Cortex of kidney (tissue), 1 donor: ENCODE measurements at places on chromosomes 2 and 18.

GRCh38 chr2:234773764-234774409 lies 177.9 kb upstream of the SH3BP4 start:
- DNase-seq: no peak

DNA sequence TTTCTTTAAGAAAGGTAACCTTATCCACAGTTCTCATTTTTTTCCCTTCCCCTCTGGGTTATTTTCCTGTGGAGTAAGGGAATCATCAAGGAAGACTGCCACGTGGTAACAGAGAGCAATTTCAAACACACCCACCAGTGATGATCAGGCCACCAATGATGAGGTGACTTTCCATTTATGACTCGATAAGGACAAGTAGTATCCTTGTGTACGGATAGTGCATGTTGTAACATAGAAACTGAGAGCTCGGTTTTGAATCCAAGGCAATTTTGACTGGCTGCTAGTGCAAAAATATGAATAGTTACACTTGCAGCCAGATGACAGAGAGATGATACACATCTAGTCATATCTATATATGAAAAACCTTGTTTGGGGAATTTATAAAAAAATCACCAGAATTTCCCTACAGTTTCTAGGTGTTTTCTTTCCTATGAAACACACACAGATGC lies 143.6 kb upstream of the TCF4 start:
- no peak for DNase-seq

GRCh38 chr2:74714691-74715080 lies 60.6 kb downstream of the SEMA4F start:
- DNase-seq: no peak

GRCh38 chr18:56298935-56299334 lies 339.5 kb downstream of the TXNL1 start:
- no peak for DNase-seq

DNA sequence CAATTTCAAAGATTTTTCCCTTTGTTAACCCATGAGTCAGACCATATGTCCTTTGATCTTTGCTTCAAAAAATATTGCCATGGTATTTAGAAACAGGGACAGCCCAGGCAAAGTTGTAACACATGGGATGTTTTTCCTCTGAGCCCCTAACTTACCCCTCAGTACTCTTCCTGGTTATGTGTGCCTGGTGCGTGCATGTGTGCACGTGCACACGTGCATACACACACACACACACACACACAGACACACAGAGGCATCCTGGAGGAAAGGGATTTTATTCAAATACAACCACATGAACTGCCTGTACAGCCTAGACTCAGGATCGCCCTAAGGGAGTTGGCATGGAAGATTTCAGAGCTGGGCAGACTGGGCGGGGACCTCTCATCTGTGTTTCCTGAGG lies 5.1 kb downstream of the AFF3 start:
- DNase-seq: no peak

DNA sequence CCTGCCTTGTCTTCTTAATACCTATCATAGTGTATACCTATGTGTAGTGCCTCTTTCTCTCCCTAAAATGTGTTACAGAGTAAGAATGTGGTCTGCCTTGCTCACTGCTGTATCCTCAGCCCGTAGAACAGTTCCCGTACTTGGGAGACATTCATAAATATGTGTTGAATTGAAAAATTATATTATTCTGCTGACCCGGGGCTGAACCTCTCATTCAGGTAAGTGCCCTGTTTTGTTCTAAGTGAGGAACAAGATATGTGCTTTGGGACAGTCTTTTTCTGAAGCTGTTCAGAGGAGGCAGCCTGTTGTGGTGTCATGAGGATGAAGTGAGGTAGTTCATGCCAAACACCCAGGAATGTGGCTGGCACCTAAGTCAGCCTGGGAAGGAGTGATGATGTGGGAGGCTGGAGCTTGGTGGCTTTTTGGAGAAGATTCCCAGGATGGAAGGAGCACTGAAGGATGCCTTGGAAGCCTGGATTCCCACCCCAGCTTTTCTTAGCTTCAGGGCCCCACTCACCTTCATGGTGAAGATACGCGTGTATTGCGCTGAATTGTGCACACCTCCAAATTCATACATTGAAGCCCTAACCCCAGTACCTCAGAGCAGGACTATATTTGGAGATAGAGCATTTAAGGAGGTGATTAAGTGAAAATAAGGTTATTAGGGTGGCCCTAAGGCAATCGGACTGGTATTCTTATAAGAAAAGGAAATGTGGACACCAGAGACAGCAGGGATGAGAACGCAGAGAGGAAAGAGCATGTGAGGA lies 166.3 kb downstream of the DDX1 start:
- no peak for DNase-seq

GRCh38 chr2:182187130-182187529 lies 201.5 kb downstream of the PPP1R1C start:
- no peak for DNase-seq

DNA sequence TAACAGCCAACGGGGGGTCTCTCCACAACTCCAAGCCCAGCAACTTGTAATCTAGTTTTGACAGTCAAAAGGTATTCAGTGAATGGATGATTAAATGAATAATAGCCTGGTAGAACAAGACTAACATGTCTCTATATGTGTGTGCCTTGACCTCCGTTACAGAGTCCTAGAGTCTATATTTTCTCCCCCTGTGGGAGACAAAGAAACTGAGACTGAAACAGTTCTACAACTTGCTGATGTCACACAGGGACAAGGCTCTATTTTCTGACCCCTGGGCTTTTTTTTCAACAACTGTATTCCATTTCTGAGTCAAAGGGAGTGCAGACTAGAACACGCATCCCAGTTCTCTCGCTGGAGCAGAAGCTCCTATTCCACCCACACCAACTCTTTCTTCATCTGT lies 223.6 kb upstream of the AGAP1 start:
- DNase-seq: no peak

GRCh38 chr2:189124175-189124574 lies 55.4 kb downstream of the COL5A2 start:
- no peak for DNase-seq

DNA sequence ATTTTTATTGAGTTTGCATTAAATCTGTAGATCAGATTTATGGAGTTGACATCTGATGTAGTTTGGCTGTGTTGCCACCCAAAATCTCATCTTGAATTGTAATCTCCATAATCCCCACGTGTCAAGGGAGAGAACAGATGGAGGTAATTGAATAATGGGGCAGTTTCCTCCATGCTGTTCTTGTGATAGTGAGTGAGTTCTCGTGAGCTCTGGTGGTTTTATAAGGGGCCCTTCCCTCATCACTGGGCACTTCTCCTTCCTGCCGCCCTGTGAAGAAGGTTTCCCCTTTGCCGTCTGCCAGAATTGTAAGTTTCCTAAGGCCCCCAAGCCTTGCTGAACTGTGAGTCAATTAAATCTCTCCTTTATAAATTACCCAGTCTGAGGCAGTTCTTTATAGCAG lies 32.2 kb downstream of the ZC3H15 start:
- no peak for DNase-seq

- DNase-seq: no peak
These were observed 1653.3 kb upstream of the TMEFF2 start for GRCh38 chr2:193847991-193848390.

DNA sequence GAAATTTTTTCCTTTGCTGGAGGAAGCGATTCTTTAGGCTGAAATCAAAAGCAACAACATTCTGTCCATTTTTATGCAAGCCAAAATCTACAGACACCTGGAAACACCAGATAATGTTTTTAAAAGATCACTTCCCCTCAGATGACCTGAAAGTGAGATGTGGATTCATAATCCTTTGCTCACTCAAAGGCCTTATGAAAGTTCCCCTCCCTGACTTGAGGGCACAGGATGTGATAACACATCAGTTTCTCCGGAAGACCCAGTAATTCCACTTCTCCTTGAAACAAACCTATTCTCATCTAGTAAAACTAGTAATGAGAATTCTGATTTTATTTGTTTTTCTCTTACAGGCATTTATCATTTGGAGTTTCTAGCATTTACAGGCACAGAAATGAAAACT lies 218.3 kb upstream of the RND3 start:
- no peak for DNase-seq

GRCh38 chr18:76914314-76914713 lies 92.0 kb downstream of the ZNF236 start:
- DNase-seq: no peak

DNA sequence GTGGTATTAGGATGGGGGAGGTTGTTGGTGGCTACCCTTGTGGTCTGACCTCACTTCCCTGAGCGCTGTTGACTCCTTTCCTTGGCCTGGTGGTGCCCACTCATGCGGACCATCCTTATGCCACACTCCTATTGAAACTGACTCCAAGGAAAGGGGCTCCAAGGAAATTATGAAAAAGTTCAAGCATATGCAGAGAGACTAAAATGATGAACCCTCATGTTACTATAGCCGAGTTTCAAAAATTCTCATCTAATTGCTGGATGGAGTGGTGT lies 96.2 kb upstream of the STPG4 start:
- no peak for DNase-seq

DNA sequence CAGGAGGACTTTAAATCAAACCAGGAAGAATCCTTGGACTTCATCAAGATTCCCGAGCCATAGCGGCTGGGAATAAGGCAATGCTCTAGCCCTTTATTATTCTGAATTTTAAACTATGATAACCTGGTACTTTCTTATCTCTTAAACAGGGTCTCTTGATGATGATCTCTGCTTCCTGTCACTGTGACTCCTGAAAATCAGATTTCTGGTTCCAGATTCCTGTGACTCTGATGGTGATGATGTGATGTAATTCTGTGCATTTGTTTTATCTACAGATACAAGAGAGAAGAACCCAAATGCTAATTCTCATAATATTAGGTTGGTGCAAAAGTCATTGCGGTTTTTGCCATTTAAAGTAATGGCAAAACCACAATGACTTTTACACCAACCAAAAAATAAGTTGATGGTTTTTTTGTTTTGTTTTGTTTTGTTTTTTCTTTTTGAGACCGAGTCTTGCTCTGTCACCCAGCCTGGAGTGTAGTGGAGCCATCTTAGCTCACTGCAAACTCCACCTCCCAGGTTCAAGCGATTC lies 116.3 kb upstream of the CREB1 start:
- DNase-seq: no peak

- no peak for DNase-seq
These were observed 46.4 kb downstream of the HS1BP3 start for GRCh38 chr2:20604401-20604911.

GRCh38 chr18:73646196-73646595 lies 501.4 kb downstream of the FBXO15 start:
- no peak for DNase-seq

- DNase-seq: no peak
These were observed 13.7 kb downstream of the CFAP65 start for GRCh38 chr2:219027511-219028055.

GRCh38 chr2:235171550-235172031 lies 219.8 kb downstream of the SH3BP4 start:
- no peak for DNase-seq

- DNase-seq: no peak
These were observed 74.3 kb downstream of the XRCC5 start for GRCh38 chr2:216183462-216183861.

DNA sequence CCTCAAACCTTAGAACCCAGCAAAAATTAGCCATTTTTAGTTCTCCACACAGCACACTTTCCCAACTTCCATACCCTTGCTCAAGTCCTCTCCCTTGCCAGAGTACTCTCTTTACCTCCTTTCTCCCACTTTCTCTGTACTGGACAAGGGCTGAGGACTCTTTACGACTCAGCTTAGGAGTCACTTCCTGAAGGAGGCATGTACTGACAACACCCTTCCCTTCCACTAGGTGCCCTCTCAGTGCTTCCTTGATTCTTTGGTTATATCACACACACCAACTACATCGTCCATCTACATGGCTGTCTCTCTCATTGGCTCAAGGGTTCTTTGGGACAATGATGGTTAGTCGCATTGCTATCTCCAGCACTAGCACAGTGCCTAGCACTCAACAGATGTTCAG lies 5.2 kb upstream of the C18orf63 start:
- no peak for DNase-seq

DNA sequence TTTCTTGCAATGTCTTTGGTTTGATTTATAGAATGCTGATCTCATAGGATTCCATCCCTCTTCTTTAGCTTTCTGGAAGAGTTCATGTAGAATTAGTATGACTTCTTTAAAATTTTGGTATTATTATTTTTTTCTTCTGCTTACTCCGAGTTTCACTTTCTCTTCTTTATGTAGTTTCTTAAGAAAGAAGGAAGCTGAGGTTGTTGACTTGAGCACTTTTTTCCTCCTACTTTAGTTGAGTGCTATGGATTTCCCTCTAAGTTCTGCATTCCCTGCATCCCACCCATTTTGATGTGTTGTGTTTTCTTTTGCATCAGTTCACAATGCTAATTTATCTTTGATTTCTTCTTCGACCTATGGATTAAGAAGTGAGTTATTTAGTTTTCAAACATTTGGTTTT lies 78.9 kb upstream of the SPRED2 start:
- DNase-seq: no peak

GRCh38 chr2:44731505-44731904 lies 210.0 kb upstream of the SIX3 start:
- no peak for DNase-seq
